ENCODE measurements at places on chromosomes 7 and 10.

DNA sequence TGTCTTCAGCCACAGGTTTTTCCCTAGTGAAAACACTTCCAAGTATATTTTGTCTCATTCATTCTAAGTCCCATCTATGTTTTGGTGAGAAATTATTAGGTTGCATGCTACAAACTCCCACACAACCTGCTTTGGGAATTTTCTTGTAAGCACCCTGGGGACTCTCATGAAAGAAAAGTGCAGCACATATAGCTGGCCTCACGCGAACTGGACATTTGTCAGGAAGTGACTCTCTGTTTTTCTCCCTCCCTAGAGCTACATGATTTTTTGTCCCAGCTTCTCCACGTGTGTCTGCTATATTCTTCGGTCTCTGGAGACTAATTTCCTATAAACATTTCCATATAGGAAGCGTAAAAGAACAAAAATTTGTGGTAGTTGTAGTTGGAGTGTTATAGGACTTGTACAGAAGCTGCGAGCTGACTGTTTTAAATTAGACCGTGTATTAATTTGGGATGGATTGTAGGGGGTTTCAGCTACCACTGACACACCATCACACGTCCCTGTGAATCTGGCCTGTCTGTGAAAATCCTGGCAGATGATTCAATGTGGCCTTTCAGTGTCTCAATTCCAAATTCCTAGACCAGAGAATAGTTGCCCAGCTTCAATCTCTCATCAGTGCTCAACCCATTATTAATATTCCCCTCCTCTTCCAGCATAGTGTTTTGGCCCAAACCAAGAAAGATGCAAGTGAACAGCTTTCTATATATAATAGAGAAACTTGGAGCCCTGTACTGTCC is 40.2 kb downstream of the ARL4A start:
- DNase-seq: no peak

GRCh38 chr10:110141185-110141584 is 66.2 kb upstream of the MXI1 start:
- peak; percentile 78 for DNase-seq

DNA sequence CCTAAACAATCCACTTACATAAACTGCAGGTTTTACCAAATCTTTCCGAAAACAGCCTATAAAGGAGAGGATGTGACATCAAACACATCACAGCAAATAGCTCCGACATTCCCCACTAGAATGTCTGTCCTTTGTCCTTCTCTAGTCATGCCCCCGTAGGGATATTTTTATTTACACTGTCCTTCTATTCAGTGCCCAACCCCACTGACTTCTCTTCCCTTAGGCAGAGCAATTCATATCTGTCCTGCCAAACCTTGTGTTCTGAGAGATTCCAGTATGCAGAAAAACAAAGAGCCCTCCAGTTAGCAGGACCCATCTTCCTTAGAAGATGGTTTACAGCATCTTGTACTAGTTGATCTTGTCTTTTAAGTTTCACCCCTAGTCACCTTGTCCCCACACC is 5.4 kb upstream of the GLI3 start:
- DNase-seq: no peak

GRCh38 chr10:3975016-3975415 is 190.0 kb upstream of the KLF6 start:
- no peak for DNase-seq

DNA sequence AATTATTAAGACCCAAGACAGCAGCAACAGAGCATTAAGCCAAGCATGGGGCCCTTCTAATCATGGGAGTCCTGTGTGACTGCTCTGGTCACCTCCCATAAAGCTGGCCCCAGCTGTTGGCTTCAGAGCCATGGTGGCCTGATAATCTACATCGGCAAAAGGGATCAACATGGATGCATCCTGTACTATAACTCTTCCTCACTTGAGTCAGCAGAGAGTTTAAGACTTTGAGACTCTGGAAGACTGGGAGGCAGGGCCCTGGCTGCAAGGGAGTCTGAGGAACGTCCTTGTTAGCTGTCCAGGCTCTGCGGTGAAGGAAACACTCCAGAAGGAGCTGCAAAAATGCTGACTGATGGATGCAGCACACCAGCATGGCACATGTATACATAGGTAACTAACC is 95.0 kb upstream of the KIAA1217 start:
- DNase-seq: no peak

DNA sequence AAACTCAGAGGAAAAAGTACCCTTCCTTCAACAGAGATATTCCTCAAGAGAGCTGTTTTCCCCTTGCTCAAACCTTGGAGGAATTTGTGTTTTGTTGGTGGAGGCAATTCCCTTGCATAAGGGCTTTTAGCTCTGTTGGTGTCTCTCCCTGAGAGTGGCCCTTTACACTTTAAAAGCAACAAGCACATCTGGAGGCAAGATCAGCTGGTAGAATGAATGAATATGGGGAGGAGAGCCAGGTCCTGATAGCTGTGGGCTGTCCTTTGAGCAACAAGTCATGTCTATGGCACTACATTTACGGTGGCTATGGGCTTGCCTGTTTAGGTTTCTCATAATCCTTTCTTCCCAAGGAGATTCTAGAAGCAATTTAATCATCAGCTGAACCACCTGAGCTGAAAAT is 384.0 kb downstream of the SORCS3 start:
- DNase-seq: no peak

GRCh38 chr7:118080947-118081346 is 103.0 kb upstream of the LSM8 start:
- DNase-seq: peak; percentile 53

DNA sequence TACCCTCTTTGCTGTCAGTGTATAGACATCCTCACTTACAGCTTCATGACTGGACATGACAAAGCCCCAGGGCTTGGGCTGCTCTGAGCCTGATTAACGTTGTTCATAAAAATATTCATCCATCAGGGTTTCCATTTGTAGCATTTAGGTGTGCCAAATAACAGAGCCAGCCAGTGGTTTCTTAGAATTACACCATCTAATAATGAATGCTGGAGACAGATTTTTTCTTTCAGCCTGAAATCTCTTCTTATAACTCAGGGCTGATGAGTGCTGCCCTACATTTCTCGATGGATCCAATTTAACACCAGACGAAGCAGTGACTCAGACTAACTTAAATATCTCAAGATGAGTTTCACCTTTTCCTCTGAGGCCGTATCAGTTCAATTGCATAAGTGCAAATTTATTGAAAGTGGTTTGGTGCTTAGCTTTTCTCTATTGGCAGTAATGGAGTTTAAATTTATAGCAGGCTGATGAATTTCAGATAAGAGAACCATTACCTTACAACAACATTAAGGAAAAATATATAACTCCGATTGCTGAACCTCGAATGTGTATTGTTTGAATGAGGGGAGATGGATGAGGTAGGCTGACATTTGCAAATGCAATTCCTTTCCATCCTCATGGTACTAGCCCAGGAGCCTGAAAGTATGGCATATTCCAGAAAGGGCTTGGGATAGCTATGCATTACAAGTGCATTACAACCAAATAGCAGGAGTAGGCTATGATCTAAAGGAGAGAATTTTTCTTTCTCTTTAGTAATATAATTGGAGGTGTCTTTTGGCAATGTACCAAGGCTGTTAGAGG is 900.6 kb downstream of the KCNMA1 start:
- no peak for DNase-seq

- no peak for DNase-seq
Observed at GRCh38 chr10:2974503-2975207, 92.7 kb upstream of the PFKP start.

- DNase-seq: peak; percentile 74
Observed at GRCh38 chr10:78937800-78938694, 130.7 kb upstream of the ZMIZ1 start.

GRCh38 chr10:36017137-36017536 is 375.0 kb upstream of the FZD8 start:
- DNase-seq: no peak

- DNase-seq: peak; percentile 18
Observed at GRCh38 chr7:16817536-16817935, 12.7 kb upstream of the AGR2 start.

DNA sequence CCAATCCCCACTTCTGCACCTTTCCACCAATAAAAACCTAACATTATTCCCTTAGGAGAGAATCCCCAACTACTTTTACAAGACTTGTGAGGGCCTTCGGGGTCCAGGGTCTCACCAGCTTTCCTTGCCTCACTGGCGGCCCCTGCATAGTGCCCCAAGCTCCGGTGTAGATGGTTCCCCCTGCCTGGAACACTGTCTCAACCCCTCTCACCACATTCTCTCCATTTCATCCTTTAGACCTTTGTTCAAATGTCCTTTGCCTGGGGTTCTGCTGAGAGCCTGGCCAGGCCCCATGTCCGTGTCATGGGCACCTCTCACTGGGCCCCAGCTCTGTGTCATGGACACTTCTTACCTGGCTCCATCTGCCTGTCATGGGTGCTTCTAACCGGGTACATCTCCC is 64.5 kb upstream of the SORCS3 start:
- no peak for DNase-seq

- no peak for DNase-seq
Observed at GRCh38 chr10:129343141-129343540, 123.9 kb upstream of the MGMT start.

- DNase-seq: no peak
Observed at GRCh38 chr7:155553871-155554270, 7.5 kb upstream of the CNPY1 start.

DNA sequence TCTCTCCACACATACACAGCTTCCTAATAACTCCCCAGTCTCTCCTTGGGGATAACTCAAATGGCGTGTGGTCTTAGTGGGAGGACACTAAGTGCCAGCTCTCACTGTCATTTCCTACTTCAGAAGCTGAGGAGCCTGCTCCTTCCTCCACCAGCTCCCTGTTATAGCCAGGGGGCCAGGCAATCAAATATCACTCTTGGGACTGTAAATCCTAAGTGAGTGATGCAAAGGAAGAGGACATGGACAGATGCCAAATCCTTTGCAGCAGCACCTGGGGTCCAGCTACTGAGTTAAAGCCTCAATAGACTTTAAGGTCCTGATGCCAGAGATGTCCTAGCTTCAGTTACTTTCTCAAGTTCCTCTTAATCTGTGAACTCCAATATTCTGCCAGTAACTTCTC is 34.1 kb downstream of the SEM1 start:
- DNase-seq: no peak

- no peak for DNase-seq
Observed at GRCh38 chr10:29465384-29465783, 169.4 kb downstream of the SVIL start.

DNA sequence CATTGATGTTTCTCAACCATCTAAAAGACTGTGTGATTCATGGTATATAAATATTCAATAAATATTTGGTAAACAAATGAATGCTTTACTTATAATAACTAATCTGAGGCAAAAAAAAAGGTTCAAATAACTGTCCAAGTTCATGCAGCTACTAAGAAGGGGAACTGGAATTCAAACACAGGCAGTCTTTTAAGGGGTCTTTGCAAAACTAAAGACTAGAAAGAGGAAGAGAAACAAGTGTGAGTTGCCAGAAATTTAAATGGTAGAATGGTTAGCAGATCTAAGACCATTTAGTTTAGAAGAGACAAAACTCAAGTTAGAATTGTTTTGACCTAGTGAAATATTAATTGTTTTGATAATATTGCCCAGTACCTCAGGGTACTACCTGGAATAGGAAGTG is 642.0 kb upstream of the LRRN3 start:
- DNase-seq: no peak

DNA sequence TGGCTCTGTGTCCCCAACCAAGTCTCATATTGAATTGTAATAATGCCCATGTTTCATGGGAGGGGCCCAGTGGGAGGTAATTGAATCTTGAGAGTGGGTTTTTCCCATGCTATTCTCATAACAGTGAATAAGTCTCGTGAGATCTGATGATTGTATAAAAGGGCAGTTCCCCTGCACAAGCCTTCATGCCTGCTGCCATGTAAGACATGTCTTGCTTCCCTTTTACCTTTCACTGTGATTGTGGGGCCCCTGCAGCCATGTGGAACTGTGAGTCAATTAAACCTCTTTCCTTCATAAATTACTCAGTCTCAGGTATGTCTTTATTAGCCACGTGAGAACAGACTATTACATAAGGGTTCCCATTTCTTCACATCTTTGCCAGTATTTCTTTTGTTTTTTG is 97.1 kb upstream of the CPXM2 start:
- no peak for DNase-seq

DNA sequence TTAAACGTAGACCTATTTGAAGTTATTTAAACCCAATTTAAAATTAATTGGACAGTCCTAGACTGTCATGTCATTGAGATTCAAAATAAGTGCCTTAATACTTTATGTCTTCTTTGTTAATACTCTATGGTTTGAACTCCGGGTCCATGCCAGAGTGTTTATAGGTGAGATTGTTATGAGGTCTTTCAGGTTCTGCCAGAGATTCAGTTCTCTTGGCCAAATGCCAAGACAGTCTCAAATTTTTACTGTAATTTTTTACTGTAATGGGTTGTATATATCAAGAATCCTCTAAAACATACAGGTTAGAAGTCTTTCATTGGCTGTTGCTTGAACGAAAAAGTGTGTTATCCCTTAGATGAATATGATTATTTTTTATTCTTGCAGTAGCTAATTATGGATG is 3.9 kb downstream of the ADD3 start:
- DNase-seq: no peak

DNA sequence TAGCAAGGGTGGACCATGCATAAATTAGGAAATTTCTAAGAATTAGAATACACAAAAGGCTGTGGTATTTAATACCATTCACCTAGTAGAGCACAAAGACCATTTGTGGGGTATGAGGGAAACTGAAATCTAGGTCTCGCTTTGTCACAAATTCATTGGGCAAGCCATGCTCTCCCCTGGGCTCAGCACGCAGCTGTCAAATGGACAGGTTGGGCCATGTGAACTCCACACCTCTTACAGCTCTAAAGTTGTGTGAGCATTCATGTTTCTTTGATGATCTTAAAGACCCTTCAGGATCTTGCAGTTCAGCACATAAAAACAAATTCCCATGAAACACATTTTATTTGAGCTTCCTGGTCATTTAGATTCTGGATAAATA is 121.3 kb downstream of the CHN2 start:
- DNase-seq: no peak

GRCh38 chr7:97116308-97116707 is 1.2 kb upstream of the SDHAF3 start:
- peak; percentile 81 for DNase-seq
